AG04450 (cell line): ENCODE measurements at places on chromosomes 3 and 15.

- no peak for DNase-seq
These were observed 49.2 kb downstream of the SLC7A14 start for GRCh38 chr3:170536712-170537111.

GRCh38 chr15:71962537-71962936, 152.2 kb downstream of the NR2E3 start:
- DNase-seq: no peak

DNA sequence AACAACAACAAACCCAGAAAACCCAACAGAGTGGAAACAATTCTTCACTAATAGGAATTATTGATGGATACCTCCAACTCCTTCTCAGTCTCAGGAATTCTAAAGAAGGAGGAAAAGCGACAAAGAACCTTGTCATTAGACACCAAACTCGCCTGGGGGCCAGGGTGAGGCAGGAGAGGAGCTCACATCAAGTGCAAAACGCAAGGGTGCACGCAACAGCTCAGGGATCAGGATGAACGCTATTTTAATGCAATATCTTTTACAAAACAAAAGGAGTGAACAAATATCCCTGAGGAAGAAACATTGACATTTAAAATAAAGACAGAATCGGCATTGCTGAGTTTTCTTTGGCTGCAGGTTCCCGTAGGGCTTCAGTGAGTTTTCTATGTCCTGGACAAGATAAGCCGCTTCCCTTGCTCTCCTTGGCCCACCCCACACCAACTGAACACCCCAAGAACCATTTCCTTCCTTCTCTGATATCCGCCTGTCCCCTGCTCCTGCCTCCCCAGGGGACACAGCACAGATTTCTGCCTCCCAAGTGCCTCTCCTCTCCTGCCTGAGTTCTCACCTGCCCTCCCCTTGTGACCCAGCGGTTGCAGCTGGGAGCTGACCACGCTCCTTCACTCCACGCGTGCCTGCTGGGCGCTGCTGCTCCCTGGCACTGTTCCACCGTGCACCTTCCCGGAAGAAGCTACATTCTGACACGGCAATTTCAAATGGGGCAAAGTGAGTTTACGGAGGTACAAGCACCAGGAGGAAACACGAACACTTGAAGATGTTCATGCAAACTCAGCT, 63.0 kb downstream of the ATP10A start:
- no peak for DNase-seq

DNA sequence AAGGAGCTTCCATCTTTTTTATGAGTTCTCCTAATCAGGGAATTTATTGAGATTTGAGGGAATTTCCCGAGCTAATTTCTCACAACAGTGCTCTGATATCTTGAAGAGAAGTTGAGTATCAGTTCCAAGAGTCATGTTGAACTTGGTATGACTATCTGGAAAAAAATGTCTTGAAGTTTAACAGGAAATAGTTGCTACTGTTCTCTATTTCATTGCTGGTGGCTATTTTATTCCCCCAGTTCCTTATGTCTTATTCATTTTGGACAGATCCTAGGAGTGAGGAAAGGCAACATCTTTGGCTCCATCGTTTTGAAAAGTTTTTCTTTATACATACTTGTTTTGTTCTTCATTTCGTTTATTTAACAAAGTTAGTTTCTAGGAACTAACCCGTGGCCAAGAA, 307.8 kb upstream of the AGTR1 start:
- no peak for DNase-seq

DNA sequence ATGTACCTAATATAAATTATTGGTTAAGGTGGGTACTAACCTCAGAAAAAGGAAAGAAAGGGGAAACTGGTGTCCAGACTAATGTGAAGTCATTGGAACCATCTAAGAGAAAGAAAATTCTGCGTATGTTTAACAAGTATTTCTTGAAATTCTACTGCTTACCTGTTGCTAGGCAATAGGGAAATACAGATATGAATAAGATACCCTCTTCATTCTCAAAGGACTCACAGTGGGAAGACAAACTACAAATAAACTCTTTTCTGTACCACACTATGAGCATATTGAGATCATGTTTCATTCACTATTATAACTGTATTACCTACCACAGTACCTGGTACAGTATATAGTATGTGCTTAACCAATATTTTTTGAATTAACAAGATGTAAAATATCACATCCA, 140.5 kb upstream of the MLF1 start:
- DNase-seq: no peak

DNA sequence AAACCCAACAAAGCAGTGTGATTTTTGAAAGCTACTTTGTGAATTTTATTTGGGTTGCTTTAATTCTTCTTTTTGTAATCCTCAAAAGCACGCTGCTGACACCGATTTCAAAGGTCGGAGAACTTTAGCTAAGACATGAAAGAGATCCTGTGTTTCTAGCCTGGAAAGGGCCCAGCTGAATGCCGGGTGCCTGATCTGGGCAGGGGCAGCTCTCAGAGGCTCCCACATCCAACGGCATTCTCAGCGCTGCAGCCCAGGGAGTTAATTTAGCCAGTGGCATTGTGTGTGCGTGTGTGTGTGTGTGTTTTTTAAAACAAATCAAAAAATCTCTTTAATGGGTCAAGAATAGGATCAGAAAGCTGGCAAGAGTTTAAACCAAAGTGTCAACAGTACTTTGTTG, 6.6 kb downstream of the RBP1 start:
- DNase-seq: no peak

DNA sequence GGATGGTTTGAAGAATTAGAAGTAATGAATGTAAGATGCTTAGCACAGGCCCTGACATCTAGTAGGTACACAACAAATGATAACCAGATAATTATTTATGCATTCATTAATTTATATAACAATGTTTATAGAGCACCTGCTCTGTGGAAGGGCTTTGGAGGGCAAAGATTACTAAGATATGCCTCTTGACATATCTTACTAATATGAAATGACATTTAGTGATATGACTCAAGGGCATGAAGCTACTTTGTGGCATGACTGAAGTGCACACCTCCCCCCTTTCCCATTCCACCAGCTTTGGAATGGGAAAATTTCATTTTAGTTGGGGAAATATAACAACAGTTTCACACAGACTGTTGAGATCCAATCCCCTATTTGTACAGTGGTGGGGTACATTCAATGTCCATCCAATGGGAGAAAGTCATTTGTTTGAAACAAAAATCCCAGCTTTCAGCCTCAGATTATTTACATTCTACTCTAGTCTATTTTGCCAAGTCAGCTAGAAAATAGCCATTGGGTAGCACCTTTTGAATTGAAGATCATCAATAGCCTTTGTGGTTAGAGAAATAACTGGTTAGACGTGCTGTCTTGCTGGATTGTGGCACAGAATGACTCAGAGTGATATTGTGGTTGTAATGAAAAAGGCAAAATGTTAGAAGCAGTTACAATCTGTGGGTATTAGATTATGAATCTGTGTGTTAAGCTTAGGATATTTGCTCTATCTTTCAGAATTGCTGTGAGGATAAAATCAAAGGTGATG, 72.9 kb downstream of the MOBP start:
- no peak for DNase-seq
